ENCODE measurements at places on chromosomes 13 and 19. TPM values are rescaled to one million over a fixed set of nuclear protein-coding genes. Genes with fewer than 3 reads are reported as not detected.

- H3K4me3 ChIP-seq = no peak overlapping the region
- no peak for DNase-seq
- H3K4me1 ChIP-seq = peaks cover 20% of the 10 kb centered on the region
- H3K27ac ChIP-seq = peak overlapping the region; percentile 1
- H3K36me3 ChIP-seq = peaks cover 65% of the 10 kb centered on the region
These were observed 79.1 kb upstream of the MLNR start for GRCh38 chr13:49140910-49141611.

VSTM1 gene
- total RNA-seq = not detected

SHISA2 gene
- 0.32 TPM for total RNA-seq

GRCh38 chr19:9883764-9884163 lies 48.6 kb downstream of the PIN1 start:
- no peaks in the 10 kb centered on the region for H3K27me3 ChIP-seq
- DNase-seq = no peak
- no peaks in the 10 kb centered on the region for H3K36me3 ChIP-seq
- no peak overlapping the region for H3K4me3 ChIP-seq
- H3K4me1 ChIP-seq = no peaks in the 10 kb centered on the region

DNA sequence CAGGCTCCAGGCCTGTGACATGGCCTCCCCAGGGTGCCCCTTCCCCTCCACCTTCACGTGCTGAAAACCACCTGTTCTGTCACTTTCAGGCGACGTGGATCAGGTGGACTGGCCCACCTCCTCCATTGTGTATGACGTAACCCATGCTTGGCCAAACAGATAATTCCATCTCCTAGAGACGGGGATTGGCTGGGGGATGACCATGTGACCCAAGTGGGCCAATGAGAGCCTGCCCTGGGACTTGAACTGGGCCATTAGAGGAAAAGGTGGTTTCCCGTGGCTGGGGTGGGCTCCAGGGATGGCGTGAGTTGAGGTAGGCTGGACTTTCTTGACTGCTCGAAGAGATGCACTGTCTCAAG lies 3.6 kb upstream of the ADAMTSL5 start:
- no peak overlapping the region for H3K4me3 ChIP-seq
- no peaks in the 10 kb centered on the region for H3K36me3 ChIP-seq
- H3K27me3 ChIP-seq = peaks cover 5% of the 10 kb centered on the region
- H3K27ac ChIP-seq = no peak overlapping the region
- H3K4me1 ChIP-seq = peaks cover 7% of the 10 kb centered on the region
- DNase-seq = no peak

DNA sequence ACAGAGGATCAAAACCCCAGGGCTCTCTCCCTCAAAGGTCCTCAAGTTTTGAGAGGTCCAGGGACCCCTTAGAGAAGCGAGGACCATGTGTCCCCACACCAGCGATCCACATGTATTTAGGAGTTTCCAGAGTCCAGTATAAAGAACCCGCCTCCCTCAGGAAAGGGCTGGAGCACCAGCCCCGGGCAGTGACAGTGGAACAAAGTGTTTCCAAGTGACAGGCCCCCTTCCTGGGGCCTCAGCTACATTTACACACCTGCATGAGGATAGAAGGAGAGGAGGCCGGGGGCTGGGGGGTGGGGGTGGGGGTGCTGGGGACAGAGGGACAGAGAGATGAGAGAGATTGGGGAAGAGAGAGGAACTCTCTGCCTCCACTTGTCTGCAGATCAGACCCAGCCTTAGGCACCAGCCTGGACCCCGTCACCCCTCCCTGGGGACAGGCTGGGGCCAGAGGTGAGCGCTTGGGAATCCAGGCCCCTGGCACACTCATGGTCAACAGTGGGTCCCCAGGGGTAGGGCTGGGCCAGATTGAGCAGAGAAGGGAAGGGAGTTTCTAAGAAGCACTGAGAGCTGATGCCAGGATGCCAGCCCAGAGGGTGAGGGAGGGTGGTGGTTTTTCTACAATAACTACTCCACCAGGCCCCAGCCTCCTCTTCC lies 802 bp downstream of the BCAM start:
- H3K27ac ChIP-seq = no peak overlapping the region
- H3K36me3 ChIP-seq = no peaks in the 10 kb centered on the region

DNA sequence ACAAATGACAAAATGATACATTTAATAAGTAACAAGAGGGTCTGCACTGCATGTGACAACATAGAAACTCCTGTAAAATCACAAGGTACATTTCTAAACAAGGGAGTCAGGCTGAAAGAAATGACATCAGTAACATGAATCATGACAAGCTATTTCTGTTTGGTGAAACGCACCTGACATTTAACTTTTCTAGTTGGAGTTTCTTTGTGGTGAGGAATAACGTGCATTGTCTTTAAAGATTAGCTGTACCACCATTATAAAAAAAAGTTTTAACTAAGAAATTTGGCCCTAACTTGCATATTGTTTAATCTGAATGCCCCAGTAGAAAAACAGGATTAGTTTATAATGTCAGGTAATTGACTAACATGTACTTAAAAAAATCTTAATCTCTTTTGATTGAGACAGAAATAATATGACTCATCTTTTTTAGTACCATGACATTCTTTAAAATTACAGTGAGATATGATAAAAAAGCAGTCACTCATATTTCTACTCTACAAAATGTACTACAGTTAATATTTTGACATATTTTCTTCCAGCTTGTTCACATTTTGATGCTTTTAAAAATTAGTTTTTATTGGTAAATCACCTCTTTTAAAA lies 418.2 kb downstream of the KLF12 start:
- no peak for DNase-seq
- peaks cover 54% of the 10 kb centered on the region for H3K4me1 ChIP-seq
- H3K4me3 ChIP-seq = peak overlapping the region; percentile 51
- H3K27me3 ChIP-seq = no peaks in the 10 kb centered on the region
